ENCODE measurements at places on chromosomes 4 and X.

DNA sequence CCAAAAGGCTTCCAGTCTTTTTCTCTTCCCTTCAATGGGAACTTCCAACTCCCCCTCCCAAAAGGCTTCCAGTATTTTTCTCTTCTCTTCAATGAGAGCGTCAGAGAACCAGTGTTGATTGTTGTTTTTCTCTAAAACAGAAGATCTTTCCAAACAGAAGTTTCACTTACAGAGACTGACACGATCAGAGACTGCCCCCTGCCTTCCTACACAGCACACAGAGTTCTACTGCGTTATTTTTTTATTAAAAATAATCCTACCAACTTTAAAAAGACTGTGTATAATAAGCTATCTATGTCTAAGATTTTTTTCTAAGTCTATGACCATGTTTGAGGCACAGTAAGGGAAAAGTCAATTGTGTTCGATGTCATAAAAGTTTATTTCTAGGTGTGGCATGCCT lies 3.5 kb upstream of the HTR2C start:
- DNase-seq, result no peak

GRCh38 chr4:896216-896615 lies 35.9 kb downstream of the GAK start:
- no peak for DNase-seq

DNA sequence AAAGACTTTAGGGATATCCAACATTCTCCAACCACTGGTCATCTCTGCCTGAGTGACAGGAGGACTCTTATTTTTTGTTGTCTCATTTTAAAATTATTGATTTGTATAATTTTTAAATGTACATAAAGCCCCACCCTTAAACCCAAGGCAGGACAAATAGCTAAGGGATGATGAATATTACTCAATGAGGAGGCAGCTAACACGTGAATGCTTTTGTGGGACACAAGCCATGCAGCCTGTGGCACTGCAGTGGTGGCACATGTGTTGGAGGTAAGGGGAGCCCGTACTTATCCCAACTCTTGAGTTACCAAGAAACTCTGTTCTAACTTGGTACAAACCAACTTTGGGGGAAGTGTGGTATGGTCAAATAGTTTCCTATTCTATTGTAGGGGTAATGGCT lies 19.5 kb downstream of the MID1IP1 start:
- no peak for DNase-seq

- no peak for DNase-seq
These were observed 515.0 kb upstream of the FAT1 start for GRCh38 chr4:187238646-187239045.

- DNase-seq, result no peak
These were observed 17.0 kb downstream of the PDGFC start for GRCh38 chr4:156954587-156954986.

DNA sequence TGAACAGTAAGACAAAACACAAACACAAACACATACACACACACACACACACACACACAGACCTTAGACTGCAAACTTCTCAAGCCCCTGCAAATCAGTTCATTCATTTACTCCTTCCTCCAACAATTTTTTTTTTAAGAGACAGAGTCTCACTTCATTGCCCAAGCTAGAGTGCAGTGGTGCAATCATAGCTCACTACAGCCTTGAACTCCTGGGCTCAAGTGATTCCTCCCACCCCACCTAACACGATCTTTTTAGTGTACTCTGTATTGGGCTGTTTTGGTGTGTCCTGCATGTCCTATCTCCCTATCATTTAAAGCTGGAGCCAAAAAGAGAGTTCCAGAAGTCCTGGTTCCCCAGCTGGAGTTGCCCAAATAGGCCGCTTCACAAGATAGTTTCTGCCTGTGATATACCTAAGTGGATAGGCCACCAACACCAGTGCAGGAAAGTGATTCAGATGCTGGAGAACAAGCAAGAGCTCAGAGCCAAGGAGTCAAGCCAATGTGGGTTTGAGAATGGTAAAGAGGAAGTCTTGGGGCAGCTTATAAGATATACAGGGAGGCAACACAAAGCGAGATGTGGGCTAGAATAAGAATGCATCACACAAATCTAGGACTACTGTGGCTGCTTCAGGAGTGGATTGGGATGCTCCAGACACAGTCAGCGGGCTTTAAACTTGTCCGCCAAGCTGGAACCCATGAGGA lies 85.4 kb upstream of the RAPGEF2 start:
- no peak for DNase-seq

- DNase-seq, result no peak
These were observed 19.1 kb downstream of the FAM47B start for GRCh38 chrX:34961662-34962061.

DNA sequence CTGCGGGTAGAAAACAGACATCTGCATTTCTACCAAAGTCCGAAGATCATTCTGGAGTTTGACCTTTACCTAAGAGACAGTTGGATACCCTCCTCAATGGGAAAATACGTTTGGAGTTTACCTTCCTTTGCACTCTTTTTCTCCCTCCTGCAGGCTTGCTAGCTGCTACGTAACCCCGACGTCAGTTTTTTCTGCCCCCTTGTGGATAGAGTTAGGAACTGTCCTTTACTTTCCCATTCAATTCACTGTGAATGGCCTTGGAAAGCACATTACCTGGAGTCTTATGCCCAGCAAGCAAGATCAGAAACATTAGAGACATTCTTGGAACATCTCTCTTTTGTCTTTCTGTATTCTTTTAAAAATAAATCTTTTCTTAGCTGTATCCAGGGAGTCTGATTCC lies 250.7 kb downstream of the NAP1L3 start:
- no peak for DNase-seq

- DNase-seq, result peak; percentile 23
These were observed 31.4 kb upstream of the ADH1C start for GRCh38 chr4:99383833-99384392.

DNA sequence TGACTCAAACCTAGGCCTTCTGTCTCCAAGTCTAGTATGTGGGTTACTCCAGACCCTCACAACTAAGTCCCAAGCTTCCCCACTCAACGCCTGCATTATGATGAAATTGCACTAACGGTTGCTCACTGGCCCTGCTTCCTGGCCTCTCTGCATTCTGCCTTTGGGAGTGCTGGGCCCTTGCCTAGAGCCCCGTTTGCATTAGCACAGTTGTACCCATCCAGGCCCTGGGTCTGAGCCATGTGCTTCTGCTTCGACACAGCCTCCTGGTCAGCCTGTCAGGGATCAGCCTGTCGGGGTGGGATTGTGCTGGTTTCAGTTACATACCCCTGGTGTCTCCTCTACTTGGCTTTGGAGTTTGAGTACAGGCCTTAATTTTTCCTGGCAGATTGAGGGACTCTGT lies 58.4 kb downstream of the DCUN1D4 start:
- DNase-seq, result no peak

DNA sequence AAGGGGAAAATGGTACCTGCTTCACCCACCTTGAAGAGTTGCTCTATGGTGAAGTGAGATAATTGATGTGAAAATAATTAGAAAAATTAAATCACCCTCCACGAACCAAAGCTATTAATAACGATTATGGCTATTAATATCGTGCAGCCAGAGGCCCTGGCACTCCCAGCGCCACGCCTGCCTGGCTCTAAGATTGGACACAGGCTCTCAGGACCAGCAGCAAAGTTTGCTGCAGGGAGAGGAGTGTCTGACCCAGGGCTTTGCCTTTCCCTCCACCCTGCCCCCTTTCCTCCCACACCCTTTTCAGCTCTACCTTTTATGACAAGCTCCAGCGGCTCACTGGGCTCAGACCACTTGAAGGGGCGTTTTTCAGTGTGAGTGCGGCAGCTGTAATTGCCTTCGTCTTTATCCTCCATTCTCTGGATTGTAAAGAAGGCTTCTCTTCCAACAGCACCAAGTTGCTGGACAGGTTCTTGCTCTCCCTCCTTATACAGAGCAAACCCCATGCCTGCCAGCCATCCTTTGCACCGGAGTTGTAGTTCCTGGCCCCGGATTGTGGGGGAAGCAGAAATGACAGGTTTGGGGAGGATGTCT lies 11.5 kb downstream of the IGSF1 start:
- DNase-seq, result no peak

DNA sequence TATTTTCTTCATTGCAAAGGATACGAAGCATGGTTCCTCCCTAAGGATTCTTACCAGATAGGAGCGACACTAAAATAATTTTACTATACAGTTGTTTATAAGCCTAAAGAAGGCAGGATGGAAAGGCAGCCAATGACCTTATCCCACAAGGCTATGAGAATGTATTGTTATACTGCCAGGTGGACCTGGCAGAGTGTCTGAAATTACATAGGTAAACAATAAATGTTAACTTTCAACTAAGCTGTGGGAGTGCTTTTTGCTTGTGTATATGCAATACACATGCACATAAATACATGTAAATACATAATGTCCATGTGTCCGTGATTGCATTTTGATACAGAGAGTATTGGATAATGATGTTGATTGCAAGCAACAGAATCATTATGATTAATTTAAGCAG lies 850.6 kb downstream of the CENPC start:
- DNase-seq, result no peak

- DNase-seq, result no peak
These were observed 60.8 kb upstream of the FMR1 start for GRCh38 chrX:147850875-147851274.

GRCh38 chr4:112515198-112516065 lies 548 bp downstream of the NEUROG2 start:
- peak; percentile 82 for DNase-seq

GRCh38 chr4:36676139-36677050 lies 395.0 kb downstream of the DTHD1 start:
- no peak for DNase-seq

DNA sequence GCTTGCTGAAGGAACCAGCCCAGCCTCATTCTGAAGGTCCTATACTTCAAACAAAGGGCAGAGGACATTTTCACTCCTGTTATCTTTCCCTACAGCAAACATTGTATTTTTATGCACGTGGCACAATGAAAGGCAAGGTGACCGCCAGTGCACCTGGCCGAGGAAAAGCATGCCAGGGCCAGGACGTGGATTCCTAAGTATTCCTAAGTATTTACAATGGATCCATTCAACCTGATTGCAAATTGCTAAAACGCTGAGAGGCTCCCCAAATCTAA lies 127.9 kb upstream of the FTHL17 start:
- DNase-seq, result no peak

- DNase-seq, result no peak
These were observed 105.9 kb upstream of the ADRA2C start for GRCh38 chr4:3660086-3660927.

DNA sequence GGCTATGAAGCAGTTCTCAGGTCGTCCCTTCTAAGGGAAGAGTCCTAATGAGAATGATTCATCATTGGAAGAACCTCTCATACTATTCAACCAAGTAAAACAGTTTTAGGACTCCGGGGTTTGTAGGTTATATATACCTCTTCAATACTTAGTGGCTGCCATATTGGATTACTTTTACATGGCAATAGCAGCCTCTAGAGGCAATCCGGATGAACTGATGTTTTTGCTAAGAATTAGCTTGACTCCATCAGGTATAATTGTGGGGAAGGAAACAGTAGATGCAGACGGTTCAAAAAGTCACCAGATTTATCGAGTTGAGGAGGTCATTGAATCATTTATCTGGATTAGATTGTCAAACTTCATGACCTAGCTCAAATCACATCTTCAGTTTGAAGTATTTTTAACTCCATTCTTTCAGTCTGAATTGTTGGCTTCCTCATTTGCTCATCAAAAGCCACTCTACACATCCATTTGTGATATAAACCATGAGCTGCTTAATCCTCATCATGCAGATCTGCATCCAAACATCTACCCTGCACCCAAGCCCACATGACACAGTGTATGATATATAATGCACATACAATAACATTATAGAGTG lies 28.4 kb downstream of the GUCY1B1 start:
- DNase-seq, result peak; percentile 32

- DNase-seq, result no peak
These were observed 59.4 kb downstream of the REPS2 start for GRCh38 chrX:17005712-17006368.

DNA sequence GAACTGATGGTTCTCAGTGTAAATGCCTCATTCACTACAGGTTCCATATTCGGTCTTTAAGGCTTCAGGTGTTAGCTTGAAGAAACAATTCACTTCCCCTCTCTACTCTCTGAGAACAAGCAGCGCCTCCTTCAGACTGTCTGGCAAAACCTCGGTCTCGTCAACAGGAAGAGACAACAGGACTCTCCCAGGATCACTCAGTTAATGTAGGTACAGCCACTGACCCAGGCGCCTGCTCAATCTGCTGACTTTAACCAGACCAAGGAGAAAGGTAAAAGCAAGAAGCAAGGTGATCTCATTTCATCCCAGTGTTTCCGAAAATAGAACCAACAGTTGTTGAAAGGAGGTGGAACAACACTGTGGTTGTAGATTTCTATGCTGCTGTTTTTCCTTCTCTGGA lies 102.2 kb downstream of the SLC2A9 start:
- no peak for DNase-seq

GRCh38 chr4:153520801-153521329 lies 54.7 kb downstream of the TMEM131L start:
- no peak for DNase-seq

- no peak for DNase-seq
These were observed 68.5 kb downstream of the BMPR1B start for GRCh38 chr4:94826206-94826605.

GRCh38 chr4:153777421-153777820 lies 11.5 kb downstream of the SFRP2 start:
- DNase-seq, result no peak

GRCh38 chr4:180587379-180587778 lies 1655.8 kb upstream of the TENM3 start:
- DNase-seq, result no peak

- DNase-seq, result no peak
These were observed 105.5 kb downstream of the HDAC8 start for GRCh38 chrX:72467135-72467534.

DNA sequence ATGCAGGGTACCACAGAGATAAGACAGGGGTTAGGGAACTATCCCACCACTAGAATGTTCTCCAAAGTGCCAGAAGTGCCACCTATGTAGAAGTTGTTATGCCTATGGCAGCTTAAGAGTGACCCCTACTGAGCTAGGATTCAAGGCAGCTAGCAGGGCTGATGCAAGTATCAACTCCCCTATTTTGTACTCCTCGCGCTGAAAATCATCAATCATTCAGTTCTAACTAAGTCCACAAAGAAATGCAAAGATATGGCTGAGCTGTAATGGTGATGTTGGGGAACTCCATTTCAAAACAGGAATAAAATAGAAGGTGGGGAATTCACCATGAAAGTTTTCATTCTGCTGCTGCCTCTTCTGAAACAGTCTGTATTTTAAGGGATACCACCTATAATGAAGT lies 13.8 kb downstream of the ACSL4 start:
- no peak for DNase-seq

GRCh38 chr4:44257461-44257860 lies 191.1 kb downstream of the KCTD8 start:
- no peak for DNase-seq

DNA sequence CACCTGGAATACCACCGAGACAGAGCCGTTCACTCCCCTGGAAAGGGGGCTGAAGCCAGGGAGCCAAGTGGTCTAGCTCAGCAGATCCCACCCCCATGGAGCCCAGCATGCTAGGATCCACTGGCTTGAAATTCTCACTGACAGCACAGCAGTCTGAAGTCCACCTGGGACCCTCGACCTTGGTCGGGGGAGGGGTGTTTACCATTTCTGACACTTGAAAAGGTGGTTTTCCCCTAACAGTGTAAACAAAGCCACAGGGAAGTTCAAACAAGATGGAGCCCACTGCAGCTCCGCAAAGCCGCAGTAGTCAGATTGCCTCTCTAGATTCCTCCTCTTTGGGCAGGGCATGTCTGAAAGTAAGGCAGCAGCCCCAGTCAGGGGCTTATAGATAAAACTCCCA lies 243.2 kb downstream of the RASL11B start:
- DNase-seq, result no peak

GRCh38 chrX:70301716-70302115 lies 11.8 kb downstream of the KIF4A start:
- no peak for DNase-seq

Data from right kidney (tissue), 9 donors.